ENCODE measurements at places on chromosomes 4 and X.

- no peak for DNase-seq
Observed at GRCh38 chrX:107713543-107714205, 61.9 kb downstream of the TSC22D3 start.

DNA sequence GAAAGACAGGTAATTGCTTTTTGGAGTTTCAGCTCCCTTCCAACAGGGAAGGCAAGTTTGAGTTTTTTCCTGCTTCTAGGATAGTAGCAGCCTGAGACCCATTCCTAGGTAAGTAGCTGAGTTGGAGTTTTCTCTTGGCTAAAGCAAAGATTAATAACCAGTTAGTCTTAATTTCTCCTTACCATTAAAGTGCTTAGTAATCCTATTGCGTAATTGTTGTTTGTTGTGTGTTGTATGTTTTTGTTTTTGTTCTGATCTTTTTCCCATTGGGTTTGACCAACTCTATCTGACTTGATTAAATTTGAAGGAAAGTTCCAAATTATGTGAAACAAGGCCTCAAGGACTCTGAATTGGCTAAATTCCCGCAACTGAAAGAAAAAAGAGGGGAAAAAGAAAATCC, 83.5 kb downstream of the TBX22 start:
- DNase-seq, result no peak

GRCh38 chrX:15564981-15565579, 35.7 kb downstream of the ACE2 start:
- peak; percentile 55 for DNase-seq

- DNase-seq, result no peak
Observed at GRCh38 chrX:97401586-97402136, 518.0 kb downstream of the RPA4 start.

- DNase-seq, result no peak
Observed at GRCh38 chr4:158857951-158858350, 89.1 kb downstream of the FNIP2 start.

- no peak for DNase-seq
Observed at GRCh38 chr4:102596532-102596931, 95.4 kb downstream of the NFKB1 start.

GRCh38 chrX:13258052-13258444, 61.8 kb downstream of the ATXN3L start:
- no peak for DNase-seq

DNA sequence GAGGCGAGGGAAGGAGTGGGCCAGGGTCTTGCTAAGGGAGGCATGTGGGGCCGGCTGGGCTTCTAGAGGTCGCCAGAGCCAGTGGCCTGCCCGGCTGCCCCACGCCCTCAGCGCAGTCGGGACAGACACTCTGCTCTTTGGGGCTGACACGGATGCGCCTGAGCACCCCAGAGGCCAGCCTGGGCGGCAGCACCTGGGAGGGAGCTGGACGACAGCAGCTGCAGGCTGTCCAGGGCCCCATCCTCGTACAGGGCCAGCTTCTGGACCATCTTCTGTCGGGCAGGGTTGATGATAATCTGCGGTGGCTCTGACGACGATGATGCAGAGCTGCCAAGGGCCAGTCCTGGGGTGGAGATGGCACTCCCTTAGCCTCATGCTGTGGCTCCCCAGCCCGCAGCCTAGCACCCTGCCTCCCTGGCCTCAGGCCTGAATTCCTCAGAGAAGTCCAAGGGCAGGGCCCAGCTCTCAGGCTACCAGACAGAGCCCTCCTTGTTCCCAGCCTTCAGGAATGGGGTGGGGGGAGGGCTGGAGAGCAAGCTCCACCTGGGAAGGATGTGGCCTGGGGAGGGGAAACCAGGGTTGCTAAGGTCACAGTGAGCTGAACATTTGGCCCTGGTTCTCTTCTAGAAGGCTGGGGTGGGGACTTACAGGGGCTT, 7.2 kb downstream of the IRAK1 start:
- no peak for DNase-seq

DNA sequence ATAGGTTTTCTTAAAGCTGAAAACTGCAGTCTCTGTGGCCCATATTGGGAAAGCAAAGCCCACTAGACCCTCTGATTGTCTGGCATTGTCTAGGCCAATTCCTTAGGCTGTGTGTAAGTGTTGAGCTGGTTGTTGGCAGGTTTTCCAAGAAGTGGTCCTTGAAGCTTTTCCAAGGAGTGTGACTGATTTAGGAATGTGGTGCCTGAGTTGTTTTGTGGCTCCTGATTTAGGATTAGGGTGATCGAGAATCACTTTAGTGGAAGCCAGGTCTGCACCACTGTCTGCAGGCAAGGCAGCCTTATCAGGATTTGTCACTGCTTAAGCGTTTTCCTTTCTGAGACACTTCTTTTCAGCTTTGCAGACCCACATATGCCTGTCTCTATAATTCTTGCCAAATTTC, 339.0 kb upstream of the DDX53 start:
- peak; percentile 16 for DNase-seq

- DNase-seq, result no peak
Observed at GRCh38 chr4:3766036-3766784, at the start of gene ADRA2C. Gene ADRA2C (plus strand): TSS chr4:3766385. CDS start chr4:3766607, 222 bp downstream.

All from astrocyte of the spinal cord (primary cell).